ENCODE measurements at places on chromosomes 12 and 14.

- DNase-seq: no peak
Observed at GRCh38 chr14:102050625-102051024, 36.2 kb downstream of the HSP90AA1 start.

- DNase-seq: no peak
Observed at GRCh38 chr14:20559461-20559904, 1.4 kb downstream of the RNASE9 start.

GRCh38 chr14:56357428-56357827 is 222.2 kb upstream of the TMEM260 start:
- DNase-seq: no peak

DNA sequence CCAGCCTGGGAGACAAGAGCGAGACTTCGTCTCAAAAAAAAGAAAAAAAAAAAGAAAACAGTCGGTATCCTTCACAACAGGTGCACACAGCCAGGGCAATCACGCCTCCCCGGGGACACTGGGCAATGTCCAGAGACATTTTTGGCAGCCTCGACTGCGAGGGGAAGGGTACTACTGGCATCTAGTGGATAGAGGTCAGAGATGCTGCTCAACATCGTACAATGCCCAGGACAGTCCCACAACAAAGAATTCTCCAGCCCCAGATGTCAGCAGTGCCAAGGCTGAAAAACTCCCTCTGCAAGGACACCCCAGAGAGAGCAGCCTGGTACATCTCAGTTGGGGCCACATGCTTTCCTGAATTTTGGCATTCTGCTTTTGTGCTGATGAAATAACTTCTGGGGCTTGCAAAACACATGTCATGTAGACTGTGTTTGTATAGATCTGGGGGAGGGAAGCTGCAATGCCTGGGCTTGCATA is 21.5 kb downstream of the ALDH2 start:
- no peak for DNase-seq

- DNase-seq: no peak
Observed at GRCh38 chr12:4690760-4691159, 29.4 kb upstream of the GALNT8 start.

DNA sequence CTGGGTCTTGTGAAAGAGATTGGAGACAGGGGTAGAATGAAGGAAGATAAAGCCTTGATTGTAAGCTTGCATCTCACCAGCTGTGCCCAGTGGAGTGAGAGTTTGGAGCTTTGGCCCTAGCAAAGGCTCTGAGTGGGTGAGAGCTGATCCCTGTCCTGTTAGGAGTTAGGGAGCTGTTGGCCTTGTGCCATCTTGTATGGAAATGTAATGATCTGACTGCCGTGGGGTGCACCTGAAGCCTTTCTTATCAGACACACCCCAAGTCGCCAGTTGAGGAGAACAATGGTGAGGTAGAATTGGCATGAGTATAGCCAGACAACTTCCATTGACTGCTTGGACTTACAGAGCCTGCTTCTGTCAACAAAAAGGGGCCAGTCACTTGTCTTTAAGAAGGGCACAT is 130.1 kb downstream of the PRKCH start:
- no peak for DNase-seq

GRCh38 chr12:95608252-95609033 is 57.2 kb upstream of the USP44 start:
- DNase-seq: no peak

GRCh38 chr14:28966416-28967233 is 200.0 kb downstream of the FOXG1 start:
- DNase-seq: no peak

DNA sequence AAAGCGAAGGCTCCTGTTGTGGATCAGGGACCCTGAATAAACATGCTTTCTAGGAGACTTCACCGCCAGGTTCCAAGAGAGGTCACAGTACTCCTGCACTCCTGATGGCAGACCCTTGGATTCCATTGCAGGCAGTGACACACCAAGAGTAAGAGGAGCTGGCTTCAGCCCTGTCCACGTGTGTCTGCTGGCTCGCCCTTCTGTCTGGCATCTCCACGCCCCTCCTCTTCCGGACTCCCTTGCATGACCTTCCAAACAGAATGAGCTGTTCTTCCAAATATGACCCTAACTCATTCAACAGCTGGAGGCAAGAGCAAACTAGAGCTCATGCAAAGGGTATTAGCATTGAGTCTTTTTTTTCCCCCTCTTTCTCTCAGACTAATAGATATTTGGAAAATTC is 233.0 kb upstream of the PLEKHG7 start:
- no peak for DNase-seq
